ENCODE measurements at places on chromosomes 7 and 10.

GRCh38 chr10:15369256-15370211, 1.6 kb downstream of the FAM171A1 start:
- DNase-seq, result no peak

GRCh38 chr7:12909483-12909882, 222.1 kb downstream of the ARL4A start:
- no peak for DNase-seq

- no peak for DNase-seq
Observed at GRCh38 chr7:95318501-95319100, 5.7 kb downstream of the PON1 start.

DNA sequence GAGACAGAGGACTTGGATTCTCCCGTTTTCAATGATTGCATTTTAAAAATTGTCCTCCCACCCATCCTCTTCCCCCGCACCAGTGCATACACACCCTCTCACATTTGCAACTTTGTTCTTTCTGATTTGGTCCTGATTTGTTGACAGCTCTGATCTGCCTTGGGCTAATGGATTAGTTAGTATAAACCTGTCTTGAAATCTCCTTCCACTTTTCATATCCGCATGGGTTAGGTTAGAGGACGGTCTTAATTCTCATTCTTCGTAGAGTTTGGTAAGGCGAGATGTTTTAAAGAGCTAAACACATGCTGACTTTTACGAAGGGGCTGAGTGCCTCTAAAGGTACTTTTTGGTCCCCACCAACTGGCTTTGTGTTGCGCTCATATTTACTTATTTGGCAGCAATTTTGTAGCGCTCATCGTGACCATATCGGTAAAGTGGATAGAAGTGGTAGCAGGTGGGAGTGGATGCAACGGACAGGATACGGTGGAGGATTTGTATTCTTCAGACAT, 1.1 kb downstream of the AHR start:
- DNase-seq, result no peak

GRCh38 chr7:70389531-70390151, 742.3 kb upstream of the GALNT17 start:
- DNase-seq, result no peak

GRCh38 chr7:70421319-70421718, 710.6 kb upstream of the GALNT17 start:
- no peak for DNase-seq

DNA sequence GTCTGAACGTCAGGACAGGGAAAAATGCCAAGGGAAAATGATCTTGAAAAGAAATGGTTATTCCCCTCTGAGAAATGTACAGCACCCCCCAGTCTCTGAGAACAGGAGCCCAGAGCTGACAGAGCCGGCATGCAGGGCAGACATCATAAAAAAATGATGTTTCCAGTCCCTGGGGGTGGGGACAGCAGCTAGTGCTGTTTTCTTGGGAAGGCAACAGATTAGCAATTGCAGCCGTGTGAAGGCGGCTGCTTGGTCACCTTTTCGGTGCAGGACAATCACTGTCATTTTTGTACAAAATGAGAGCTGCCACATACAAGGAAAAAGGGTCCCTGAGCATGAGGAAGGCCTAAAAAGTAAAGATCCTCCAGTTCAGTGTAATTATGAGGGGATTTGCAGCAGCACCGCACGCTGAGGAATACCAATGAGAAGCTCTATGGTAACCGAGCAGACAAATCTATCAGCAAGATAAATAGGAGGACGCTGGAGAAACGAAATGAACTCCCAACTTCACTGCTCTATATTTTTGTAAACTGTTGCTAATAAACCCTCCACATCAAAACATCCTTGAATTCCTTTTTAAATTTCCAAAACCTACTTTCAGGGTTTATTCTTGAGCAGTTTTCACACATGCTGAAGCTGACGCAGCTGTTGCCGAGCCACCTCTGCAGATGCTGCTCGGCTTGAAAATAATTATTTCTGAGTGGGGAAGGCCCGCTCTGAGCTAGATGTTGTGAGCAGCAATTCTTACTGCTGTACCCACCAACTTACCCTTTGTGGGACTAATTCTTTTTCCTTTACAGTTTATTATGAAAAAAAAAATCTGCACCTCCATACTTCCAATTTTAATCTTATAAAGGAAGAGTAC, 98.2 kb upstream of the NEBL start:
- DNase-seq, result no peak

GRCh38 chr10:72828294-72828693, 65.2 kb upstream of the OIT3 start:
- DNase-seq, result no peak
